ENCODE measurements at places on chromosomes 2 and 18.

- no peak for DNase-seq
Observed at GRCh38 chr2:8357738-8358518, 323.9 kb upstream of the ID2 start.

- no peak for DNase-seq
Observed at GRCh38 chr2:12116228-12116750, 369.9 kb downstream of the LPIN1 start.

DNA sequence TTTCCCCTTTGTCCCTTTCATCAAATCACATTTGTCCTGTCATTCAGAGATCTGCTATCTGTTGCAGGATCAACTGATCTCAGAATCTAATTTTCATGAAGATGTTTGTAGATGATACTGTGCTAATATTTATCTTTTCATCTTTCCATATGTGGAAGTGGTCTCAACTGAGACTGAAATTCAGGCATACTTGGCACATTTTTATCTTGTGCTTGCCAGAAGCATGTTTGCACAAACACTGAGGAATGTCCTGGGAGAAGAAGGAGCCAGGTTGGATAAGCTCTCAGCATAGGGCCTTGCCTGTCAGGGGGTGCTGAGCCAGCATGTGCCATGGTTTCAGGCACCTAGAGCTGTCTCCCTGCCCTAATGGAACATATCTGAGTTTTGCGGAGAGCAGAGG lies 24.5 kb upstream of the MMADHC start:
- DNase-seq = peak; percentile 58

DNA sequence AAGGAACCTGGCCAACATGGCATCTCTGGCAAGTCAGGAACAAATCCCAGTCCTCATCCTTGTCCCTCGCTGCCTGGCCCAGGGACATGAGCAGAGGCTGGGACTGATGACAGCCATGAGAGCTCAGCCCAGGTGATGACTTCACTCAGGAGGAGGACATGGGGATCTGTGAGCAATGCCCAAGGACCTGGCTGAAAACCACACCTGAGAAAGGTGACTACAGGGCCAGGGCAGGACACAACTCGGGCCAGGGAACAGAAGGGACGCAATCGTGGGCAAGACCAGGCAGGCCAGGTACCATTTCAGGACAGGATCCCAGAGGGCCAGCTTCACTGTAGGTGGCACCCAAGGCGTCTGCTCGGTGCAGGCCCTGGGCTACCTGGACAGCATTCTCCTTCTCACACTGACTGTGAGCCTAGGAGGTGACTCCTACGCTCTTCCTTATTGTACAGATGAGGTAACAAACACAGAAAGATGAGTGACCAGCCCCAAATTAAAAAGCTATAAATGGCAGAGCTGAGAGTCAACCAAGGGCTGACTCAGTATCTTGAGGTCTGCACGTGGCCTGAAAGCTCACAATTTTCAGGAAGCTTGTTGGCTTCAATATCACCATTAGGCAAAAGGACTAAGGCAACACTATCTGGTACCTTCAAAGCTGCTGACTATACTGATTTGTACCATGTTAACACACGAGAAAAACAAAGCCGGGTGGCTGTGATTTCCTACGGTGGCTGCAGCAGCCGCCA lies 141.1 kb downstream of the EIPR1 start:
- DNase-seq = no peak

- no peak for DNase-seq
Observed at GRCh38 chr2:148681443-148681842, 36.9 kb downstream of the EPC2 start.
